ENCODE measurements at places on chromosomes 3 and 15.
A peak's percentile ranks its signal among the peaks of the same experiment; 100 is the strongest.

- no peak for DNase-seq
These were observed 248.8 kb upstream of the LYSMD4 start for GRCh38 chr15:99981839-99982658.

DNA sequence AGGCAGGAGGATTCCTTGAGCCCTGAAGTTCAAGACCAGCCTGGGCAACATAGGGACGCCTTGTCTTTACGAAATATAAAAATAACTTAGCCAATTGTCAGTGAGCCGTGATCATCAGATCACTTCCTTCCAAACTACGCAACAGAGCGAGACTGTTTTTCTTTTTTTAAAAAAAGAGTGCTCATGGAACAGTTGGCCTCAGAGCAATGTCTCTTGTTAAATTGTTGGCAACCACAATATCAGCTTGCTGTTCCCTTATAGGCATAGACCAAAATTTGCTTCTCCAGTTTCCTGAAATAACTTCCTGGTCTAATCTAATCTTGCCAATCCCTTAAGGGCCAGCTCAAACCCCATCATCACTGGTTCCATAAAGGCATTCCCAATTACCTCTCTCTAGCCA, 93.3 kb upstream of the SLC4A7 start:
- DNase-seq = no peak

DNA sequence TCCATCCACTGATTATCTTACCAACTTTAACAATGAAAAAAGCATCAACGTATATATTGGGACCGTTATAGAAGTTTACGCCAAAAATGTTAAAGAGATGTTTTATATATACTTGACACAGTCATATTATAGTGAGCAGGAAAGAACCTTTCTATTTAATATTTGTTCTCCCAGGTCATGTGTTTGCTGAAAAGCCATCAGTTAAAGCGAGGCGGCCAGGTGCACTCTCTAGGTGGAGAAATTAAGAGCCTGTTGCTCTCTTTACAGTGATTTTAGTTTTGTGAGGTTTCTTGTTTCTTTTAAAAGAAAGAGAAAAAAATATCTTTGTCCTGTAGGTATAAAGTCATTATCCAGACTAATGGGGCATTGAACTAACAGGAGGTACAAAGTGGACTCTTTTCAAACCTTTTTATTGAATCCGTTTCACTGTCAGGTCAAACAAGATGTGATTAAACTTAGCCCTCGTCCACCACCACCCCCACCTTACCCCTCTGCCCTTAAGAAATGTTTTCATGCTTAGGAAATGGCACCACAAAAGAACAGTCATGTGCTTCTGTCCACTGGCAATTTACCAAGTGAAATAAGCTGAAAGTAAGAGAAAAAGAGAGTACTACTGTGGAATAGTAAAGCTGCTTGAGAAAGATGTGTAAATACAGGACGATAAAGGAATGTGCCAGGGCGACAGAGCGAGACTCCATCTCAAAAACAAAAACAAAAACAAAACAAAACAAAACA, 279.9 kb downstream of the PTPRG start:
- no peak for DNase-seq

GRCh38 chr3:100875239-100875638, 118.0 kb downstream of the ABI3BP start:
- no peak for DNase-seq

GRCh38 chr15:101723171-101723873, 951 bp downstream of the TARS3 start:
- peak; percentile 36 for DNase-seq

GRCh38 chr3:54949491-54950044, 21.7 kb upstream of the LRTM1 start:
- no peak for DNase-seq

DNA sequence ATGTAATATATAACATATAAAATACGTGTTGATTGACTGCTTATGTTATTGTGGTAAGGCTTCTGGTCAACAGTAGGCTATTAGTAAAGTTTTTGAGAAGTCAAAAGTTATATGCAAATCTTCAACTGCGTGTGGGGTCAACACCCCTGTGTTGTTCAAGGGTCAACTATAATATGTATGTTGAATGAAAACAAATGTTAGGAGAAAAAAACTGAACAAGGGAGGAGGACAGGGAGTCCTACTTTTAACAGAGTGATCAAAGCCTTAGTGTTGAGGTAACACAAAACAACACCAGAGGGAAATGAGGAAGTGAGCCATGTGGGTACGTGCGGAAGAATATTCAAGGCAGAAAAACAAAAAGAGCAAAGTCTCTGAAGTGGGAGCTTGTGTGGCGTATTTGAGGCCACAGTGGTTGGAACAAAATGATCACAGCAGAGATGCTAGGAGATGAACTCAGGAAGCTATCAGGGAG, 62.5 kb downstream of the SFMBT1 start:
- DNase-seq = peak; percentile 62

- DNase-seq = no peak
These were observed 258.6 kb downstream of the TIGIT start for GRCh38 chr3:114552527-114552812.

GRCh38 chr15:66071921-66072295, 181.6 kb downstream of the MEGF11 start:
- no peak for DNase-seq

DNA sequence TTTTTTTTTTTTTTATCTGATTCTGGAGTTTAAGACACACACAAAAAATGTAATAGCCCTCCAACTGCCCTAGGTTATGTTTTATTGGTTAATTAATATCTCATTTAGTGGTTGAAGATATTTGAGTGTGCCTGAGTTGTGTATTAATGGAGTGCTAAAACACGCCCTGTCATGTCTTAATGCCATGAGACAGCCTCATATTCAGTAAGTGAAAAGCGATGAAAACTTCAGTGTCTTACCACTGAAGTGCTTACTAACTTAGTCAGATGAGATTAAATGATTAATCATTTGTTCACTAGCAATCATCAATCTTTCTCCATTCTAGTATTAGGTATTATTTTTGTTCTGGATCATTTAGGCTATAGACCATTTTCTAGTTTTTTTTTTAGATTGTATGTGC, 544.7 kb upstream of the ROBO2 start:
- no peak for DNase-seq

GRCh38 chr3:114899186-114899931, 247.7 kb downstream of the ZBTB20 start:
- no peak for DNase-seq

DNA sequence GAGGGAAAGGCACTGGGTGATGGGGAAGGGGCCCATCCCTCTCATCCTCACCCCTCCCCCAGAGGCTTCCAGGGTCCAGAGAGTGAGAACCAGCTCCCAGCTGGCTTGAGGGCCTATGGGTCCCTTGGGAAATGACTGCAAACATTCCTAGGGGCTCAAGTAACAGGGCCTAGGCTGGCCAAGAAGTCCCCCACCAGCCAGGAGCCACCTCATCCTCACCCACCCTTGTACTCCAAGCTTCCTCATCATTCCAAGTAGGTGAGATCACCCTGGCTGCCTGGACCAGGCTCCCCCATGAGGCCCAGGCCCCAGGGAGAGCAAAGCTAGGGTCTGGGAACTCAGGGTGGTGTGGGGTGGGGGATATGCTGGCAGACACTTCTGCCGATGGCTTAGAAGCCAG, 14.8 kb downstream of the LOXL1 start:
- no peak for DNase-seq

- DNase-seq = no peak
These were observed 44.5 kb downstream of the GBE1 start for GRCh38 chr3:81716870-81717509.

DNA sequence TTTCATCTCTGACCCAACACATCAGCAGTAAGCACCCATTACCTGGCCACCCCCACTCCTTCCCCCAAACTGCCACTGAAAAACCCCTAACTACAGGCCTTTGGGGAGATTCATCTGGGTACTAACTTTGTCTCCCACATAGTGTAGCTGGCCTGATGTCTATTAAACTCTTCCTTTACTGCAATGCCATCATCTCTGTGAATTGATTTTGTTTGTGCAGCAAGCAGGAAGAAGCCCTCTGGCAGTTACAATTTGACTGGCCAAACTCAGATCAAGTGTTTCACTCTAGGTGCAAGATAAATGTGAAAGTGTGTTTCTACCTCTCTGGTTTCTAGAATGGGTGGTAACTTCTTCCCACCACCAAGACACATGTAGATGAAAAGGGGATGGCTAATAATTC, 26.7 kb upstream of the OR5K4 start:
- no peak for DNase-seq

- no peak for DNase-seq
These were observed 154.9 kb downstream of the ECT2 start for GRCh38 chr3:172905451-172905850.

DNA sequence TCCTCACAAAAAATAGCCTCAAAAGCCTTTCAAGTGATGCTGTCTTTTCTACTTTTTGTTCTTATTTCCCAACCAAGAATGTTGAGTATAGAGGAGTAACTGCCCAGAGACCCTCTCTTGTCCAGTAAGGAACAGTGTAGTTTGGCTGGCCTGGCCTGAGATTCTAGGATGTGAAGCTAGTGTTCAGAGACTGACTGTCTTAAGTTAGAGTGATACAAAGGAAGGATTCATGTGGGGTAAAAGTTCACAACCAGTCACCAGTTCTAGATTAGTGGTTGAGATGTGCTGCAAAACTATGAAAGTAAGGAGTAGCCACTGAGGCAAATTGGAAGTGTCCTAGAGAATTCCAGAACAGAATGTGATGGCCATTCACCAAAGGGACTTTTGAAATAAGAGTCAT, 49.1 kb downstream of the RSRC1 start:
- DNase-seq = no peak

DNA sequence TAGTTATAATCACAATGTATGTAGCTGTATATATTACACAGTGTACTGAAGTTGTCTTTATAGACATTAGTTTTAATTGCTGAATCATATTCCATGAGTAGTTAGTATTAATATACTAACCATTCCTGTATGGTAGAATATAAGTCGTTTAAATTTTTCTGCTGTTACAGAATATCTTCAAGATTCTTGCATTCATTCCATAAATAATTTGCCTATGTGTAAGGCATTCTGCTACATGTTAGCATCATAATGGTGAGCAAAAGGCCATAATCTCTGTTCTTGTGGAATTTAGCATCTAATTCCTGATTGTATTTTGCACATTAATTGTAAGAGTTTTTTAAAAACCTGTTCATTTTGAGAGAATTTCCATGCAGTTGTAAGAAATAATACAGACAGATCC, 14.1 kb downstream of the GYG1 start:
- no peak for DNase-seq

DNA sequence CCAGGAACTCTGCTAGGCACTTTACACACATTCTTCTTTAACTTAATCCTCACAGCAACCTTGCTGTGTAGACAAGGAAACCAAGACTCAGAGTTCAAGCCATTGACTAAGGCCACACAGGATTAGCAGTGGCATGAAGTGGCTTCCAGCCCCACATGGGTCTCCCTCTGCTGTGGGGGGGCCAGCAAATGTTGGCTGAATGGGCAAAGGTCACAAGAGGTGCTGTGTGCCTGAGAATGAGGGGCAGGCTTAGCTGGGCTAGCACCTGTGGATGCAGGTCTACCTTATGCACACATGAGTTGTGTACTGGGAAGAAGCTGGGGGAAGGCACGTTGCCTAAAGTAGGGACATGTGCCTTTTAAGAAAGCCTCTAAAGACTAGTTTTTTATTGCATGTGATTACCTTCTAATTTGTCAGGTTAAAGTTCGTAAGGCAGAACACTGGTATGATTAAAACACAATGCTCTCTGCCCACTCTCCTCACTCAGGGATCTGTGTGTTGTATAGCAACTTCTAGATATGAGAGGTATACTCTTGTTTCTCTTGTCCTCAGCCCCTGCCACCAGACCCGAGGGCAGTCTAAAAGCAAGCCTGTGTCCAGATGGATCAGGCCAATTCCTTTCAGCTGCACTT, 10.9 kb downstream of the BAHD1 start:
- no peak for DNase-seq

- DNase-seq = no peak
These were observed 99.2 kb downstream of the PDZRN3 start for GRCh38 chr3:73525591-73525990.

GRCh38 chr3:116815321-116815720, 105.7 kb downstream of the TUSC7 start:
- DNase-seq = no peak

DNA sequence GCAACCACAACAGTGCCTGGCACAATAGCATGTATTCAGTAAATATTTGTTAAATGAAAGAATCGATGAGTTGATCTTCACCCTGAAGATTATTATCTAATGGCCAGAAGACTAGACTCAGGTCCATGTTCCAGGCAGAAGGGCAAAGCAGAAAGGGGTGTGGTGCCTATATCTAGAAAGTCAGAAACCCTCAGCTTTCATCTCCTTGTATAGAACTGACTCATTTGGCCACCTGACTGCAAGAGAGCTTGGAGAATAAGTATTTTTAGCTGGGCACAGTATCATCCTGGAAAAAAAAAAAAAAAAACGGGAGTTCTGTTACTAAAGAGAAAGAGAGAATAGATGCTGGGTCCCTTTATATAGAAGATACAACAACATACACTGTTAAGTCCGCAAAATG, 69.7 kb upstream of the SPRED1 start:
- no peak for DNase-seq

GRCh38 chr3:123271466-123272159, 69.9 kb downstream of the SEC22A start:
- DNase-seq = no peak

GRCh38 chr3:110307065-110307809, 764.4 kb upstream of the NECTIN3 start:
- DNase-seq = no peak

GRCh38 chr15:98899272-98900021, 108.1 kb downstream of the PGPEP1L start:
- no peak for DNase-seq

DNA sequence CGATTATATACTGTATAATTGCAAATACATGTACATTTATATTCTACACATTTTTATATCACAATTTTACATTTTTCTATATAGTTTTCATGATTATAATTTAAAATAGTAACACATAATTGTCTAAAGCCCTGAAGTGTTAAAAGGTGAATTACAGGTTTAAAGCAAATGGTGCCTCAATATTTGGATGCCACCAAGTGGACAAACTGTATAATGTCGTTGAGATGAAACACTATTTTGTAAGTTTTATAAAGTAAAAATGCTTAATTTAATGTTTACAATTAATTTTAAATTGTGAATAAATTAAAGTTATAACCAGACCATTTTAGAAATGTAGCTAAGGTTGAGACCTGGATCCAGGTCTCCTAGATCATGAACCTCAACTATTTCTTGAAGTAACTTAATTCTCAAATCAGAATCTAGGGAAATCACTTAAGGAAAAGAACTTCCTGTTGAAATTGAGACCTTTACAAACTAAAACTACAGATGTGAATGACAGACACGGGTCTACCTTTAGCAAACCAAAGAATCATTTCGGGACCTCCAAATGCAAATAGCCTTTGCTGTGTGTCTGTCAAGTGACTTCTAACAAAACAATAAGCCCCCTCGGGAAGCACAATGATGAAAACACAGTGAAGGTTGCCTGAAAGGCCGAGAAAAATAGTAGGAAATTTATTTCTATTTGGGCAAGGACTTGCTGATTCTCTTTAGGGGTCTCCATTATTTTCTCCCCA, 37.8 kb downstream of the EHHADH start:
- DNase-seq = no peak

GRCh38 chr3:172283841-172284357, 164.4 kb downstream of the GHSR start:
- DNase-seq = no peak

- DNase-seq = peak; percentile 67
These were observed 9.1 kb upstream of the LEKR1 start for GRCh38 chr3:156816794-156817645.

GRCh38 chr15:39618063-39618823, 37.4 kb downstream of the THBS1 start:
- no peak for DNase-seq
